ENCODE measurements at places on chromosomes 13 and 19.
A peak's percentile ranks its signal among the peaks of the same experiment; 100 is the strongest.

DNA sequence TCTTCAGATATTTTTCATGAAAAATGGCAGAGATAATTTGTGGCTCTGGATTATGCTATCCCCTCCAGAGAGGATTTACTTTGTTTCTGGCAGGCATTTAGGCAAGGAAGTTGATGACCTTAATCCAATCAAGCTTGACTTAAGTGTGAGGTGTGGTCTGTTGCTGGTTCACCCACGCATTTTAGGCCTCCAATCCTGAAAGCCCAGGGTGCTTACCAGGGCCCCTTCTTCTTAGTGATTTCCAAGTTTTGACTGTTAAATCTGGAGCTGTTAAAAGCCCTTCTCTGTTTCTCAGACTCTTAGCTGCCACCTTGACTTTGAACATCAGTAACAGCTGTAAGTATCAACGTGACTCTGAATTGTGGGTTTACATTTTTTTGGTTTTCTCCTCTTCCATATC, 161.8 kb downstream of the DNAJC15 start:
- DNase-seq, result no peak

DNA sequence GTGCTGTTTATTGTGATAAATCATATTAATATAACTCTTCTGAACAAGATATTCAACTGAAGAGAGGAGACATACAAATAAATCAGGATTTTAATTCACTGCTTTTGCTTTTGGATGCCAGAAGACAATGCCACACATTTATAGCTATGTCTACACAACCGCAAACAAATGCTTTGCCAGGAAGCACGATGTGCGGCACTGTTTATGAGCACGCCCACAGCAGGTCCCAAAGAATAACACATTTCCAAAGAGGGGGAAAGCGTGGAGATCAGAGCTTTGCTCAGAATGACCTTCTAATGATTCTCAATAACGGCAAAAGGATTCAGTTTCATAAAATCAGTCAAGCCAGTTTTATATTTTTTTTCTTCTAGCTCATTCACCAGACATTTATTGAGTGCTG, 16.7 kb downstream of the FAM216B start:
- no peak for DNase-seq

- no peak for DNase-seq
Measured at GRCh38 chr13:111344471-111345191, 24.2 kb downstream of the TEX29 start.

- no peak for DNase-seq
Measured at GRCh38 chr19:28456708-28457320, 756.1 kb downstream of the UQCRFS1 start.

- no peak for DNase-seq
Measured at GRCh38 chr19:40242480-40242879, 16.0 kb upstream of the CCNP start.

DNA sequence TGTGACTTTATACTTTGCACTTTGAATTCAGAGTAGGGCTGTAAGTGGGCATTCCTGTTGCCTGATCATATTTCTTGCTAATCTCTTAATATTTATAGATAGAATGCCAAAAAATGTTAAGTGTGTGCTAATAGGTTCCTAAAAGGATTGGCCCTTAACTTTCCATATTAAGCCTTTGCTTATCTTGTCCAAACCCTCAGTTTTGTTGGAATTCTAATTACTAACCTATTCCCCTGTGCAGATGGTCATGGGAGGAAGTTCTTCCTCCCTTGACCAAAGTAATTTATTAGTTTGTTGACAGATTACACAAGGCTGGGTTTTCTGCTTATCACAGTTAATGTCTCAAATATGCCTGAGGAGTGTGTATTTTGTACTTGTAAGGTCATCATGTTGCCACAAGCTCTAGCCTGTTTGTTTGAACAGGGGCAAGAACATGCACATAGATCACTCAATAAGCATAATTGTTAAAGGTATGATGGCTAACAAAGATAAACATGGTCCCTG, 541.1 kb upstream of the SPRY2 start:
- DNase-seq, result no peak

DNA sequence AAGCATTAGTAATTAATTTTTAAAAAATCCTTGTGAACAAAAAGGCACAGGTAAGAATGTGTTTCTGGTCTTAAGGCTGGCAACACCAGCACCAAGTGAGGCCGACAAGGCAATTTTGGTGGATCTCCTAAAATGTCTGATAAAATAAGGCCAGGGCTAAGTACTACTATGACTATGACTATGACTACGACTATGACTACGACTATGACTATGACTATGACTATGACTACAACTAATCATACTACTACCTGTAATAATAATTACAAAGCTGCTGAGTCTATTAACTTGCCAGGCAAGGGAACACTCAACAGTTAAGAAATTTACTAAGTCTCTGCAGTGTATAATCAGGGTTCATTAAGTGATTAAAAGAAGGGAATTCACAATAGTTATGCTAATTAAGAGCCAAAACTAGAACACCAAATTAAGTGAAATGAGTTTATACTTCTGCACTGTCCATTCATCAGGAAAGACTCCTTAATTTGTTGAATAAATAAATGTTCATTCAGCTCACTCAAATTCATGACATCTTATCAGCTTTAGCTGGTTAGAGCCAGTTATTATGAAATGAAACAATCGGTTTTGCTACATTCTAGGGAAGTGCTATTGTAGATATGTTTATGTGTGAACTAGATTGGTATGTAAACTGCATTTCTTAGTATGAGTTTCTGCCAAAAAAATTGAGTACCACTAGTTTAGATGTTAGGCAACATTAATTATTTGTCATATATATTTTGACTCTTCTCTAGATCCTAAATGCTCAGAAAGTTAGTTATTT, 1626.2 kb upstream of the PCDH20 start:
- DNase-seq, result no peak

GRCh38 chr13:45178349-45179162, 22.3 kb downstream of the KCTD4 start:
- DNase-seq, result no peak

GRCh38 chr19:6774821-6775707, 2.6 kb downstream of the VAV1 start:
- DNase-seq, result no peak

GRCh38 chr19:2549701-2550191, 73.8 kb downstream of the GADD45B start:
- DNase-seq, result no peak

- no peak for DNase-seq
Measured at GRCh38 chr13:101915755-101916107, 463.3 kb downstream of the ITGBL1 start.

DNA sequence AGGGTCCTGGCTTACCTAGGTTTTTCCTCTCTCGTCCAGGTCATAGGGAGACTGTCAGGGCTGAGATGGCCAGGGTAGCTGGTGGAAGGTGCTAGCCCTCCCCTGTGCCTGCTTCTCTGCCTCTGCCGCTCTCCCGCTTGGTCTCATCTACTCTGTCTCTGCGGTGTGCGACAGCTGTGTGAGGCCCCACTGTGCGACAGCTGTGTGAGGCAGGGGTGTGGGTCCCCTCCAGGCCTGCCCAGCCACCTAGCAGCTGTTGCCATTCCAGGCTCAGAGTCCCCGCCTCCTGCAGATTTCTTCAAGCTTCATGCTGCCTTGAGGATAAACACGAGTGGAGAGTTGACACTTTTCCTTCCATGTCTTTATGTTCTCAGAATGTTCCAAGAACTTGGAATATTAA, 53.0 kb downstream of the ARHGEF7 start:
- DNase-seq, result no peak

GRCh38 chr19:10372690-10373089, 7.7 kb downstream of the TYK2 start:
- no peak for DNase-seq

DNA sequence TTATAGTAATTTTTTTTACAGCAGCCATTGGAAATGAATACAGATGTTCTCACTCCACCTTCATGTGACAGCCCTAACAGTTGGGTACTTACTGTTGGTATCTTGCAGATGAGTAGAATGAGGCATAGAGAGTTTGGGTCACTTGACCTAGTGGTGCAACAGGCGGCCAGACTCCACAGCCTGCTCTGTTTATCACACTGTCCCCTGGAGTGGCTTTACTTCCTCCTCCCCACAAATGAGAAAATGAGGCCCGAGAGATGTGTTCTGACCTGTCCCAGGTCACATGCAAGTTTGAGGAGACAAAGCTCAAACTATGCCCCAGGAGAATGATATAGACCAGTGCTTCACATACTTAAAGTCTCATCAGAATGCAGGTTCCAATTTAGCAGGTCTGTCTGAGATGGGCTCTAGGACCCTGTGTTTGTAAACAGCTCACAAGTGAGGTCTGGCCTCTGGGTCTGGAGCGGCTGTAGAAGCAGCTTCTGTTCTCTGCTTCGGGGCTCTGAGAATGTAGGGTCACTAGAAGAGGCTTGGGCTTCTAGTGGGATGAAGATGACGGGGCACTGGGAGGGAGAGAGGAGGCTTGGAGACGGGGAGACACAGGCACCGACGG, 37.4 kb upstream of the RCBTB2 start:
- DNase-seq, result no peak

DNA sequence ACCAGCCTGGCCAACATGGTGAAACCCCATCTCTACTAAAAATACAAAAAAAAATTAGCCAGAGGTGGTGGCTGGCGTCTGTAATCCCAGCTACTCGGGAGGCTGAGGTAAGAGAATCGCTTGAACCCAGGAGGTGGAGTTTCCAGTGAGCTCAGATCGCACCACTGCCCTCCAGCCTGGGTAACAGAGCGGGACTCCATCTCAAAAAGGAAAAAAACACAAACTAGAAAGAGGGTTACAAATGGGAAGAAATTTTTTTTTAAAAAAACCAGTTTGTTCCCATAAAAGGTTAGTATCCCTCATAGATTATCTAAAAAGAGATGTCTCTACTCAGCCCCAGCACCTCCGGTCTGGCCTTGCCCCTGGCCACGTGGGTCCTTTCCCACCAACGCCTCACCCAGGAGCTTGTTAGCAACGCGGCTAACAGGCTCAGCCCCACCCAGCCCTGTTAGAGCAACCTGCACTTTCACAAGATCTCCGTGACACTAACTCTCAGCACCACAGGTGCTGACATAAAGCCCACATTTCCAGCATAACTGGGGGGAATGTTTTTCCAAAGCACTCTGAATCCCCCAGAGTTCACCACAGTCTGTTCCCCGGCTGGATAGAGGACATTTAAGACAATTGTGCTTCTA, 4.3 kb downstream of the DMKN start:
- DNase-seq, result peak; percentile 37

DNA sequence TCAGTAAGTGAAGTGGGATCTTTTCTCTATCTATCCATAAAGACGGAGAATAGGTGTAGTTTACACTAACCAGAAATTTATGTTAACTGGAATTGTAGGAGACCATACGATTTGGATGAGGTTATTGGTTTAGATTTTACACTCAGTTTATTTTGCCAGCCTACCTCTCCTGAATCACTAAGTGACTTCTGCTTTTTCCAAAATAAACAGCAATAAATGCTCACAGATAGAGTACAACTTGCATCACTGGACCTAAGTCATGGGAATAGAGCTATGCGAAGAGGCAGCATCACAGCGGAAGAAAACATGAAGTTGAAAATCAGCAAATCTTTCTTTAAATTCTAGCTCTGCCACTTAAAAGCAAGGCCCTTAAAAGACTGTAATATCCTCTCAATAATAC, 781.0 kb downstream of the LIG4 start:
- DNase-seq, result no peak

DNA sequence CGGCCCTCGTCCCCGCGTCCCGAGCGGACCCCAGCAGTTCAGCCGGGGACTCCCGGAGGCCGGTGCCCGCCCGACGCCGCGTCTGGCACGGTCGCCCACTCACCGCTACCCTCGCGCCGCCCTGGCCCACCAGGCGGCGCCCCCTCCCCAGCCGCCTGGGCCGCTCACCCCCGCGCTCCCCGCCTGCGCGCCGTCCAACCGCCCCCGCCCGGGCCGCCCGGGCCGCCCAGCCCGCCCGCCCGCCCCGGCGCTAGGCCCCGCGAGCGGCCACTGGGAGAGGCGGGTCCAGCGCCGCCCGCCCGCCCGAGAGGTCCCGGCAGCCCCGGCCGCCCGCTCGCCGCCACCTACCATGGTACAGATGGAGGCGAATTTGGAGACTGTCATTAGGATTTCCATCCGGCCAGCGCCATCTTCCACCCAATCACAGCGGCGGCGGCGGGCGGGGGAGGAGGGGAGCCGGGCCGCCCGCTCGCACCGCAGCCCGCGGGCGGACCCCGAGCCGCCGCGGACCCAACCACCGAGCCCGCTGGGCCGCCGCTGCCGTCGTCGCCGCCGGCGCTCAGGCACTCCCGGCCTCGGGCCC, at the start of gene USP12:
Gene USP12 (minus strand): TSS at position 568 of the 583 bp plus-strand sequence. CDS start 172 bp downstream, at position 396.
- DNase-seq, result no peak

- no peak for DNase-seq
Measured at GRCh38 chr13:98222816-98223215, 45.7 kb upstream of the RNF113B start.

GRCh38 chr19:8654591-8655339, 24.3 kb downstream of the NFILZ start:
- DNase-seq, result peak; percentile 74

DNA sequence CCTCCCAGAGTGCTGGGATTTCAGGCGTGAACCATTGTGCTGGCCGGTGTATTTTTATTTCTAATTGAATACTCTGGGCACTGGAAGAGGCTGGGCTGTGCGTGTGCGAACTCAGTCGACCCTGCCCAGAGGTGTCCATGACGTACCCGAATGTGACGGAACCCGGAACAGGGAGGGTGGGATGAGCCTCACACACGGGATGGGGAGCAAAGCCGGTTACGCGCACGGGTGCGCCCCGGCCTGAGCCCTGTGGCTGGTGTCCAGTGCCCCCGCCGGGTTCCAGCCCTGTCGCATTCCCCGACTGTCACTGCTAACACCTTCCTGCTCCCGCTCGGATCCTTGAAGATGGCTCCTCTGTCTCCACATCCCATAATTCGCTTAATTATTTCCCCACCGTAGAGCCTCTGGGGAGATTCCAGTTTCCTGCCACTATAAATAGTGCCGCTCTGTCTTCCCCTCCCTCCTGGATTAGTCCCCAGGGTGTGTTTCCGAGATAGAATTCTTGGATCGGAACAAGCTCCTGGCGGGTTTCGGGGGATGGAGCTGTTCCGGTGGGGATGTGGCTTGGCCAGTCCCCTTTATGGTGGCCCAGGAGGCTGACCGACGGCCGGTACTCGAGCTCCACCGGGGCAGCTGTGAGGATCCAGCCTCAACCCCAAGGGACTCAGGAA, 22.0 kb downstream of the SBNO2 start:
- DNase-seq, result no peak

DNA sequence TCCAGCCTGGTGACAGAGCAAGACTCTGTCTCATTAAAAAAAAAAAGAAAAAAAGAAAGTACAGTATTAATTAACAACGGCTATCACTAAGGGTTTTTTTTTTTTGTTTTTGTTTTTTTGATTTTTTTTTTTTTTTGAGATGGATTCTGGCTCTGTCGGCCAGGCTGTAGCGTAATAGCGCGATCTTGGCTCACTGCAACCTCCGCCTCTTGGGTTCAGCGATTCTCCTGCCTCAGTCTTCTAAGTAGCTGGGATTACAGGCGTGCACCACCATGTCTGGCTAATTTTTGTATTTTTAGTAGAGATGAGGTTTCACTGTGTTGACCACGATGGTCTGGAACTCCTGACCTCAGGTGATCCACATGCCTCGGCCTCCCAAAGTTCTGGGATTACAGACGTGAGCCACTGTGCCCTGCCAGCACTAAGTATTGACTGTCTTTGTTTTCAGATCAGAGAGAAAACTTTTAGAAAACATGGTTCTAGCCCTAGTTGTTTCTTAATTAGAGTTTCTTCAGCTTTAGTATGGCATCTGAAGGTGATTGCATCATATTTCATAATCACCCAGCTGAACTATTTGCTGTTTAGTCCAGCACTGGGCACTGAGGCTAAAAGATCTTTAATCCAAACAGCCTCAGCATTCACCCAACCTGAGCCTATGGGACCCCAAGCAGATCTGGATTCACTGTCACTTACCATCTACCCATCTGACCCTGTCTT, 2.7 kb upstream of the GATAD2A start:
- DNase-seq, result no peak

Data from activated T-cell treated with anti-CD3 and anti-CD28 coated beads, Interleukin-2, amount 50 U/mL, for 1 hour (primary cell).